ENCODE measurements at places on chromosomes 12 and 14. TPM values are rescaled to one million over a fixed set of nuclear protein-coding genes. Genes with fewer than 3 reads are reported as not detected.

The HOTAIR gene
- total RNA-seq = not detected

The SLC10A1 gene
- not detected for total RNA-seq

GRCh38 chr12:6295094-6295811 lies 15.2 kb upstream of the PLEKHG6 start:
- DNase-seq = no peak
- H3K36me3 ChIP-seq = no peaks in the 10 kb centered on the region
- no peak overlapping the region for H3K27ac ChIP-seq
- H3K4me3 ChIP-seq = no peak overlapping the region
- no peaks in the 10 kb centered on the region for H3K4me1 ChIP-seq

DNA sequence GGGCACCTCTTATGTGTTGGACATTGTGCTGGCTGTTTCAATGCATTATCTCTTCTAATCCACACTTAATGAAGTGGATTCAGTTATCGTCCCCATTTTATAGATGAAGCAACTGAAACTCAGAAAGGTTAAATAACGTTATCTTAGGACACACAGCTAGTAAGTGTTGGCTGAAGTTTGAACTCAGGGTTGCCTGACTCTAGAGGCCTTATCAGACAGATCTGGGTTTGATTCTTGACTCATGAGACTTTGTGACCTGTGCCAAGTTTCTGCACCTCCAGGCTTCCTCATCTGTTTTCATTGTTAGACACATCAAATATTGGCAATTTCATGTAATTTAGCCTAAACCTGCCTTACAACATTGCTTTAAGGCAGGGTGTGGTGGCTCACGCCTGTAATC lies 18.2 kb upstream of the IRF2BPL start:
- H3K27ac ChIP-seq = no peak overlapping the region
- H3K27me3 ChIP-seq = no peaks in the 10 kb centered on the region
- no peak for DNase-seq
- H3K36me3 ChIP-seq = no peaks in the 10 kb centered on the region

- no peak overlapping the region for H3K4me3 ChIP-seq
- no peak for DNase-seq
- H3K27me3 ChIP-seq = no peaks in the 10 kb centered on the region
Measured at GRCh38 chr12:31215518-31216232, 110.3 kb downstream of the SINHCAF start.

DNA sequence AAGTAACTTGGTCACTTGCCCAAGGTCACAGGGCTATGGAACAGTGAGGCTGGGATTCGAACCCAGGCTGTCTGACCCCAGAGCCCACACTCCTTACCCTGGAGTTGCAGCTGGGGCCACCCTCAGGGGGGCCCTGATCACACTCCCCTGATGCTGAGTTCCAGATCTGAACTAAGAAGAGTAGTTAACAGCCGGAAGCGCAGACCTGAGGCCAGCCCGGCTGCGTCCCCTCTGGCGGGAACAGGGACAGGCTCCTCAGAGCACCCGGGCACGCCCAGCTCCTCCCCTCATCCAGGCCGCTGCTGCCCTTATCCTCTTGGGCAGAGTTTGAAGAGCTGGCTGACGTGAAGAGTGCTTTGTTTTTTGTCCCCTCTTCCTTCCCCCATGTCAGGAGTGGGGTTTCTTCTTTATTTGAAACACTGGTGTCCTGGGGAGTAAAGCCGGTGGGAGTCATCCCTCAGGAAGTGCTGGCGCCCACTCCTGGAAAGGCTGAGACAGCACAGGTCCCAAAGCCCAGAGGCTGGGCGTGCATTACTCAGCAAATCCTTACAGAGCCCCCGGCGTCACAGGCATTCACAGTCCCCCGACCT lies 8.7 kb downstream of the PHB2 start:
- H3K36me3 ChIP-seq = peaks cover 36% of the 10 kb centered on the region
- H3K4me3 ChIP-seq = peak overlapping the region; percentile 19
- H3K4me1 ChIP-seq = peaks cover 81% of the 10 kb centered on the region
- no peak for DNase-seq
- H3K27me3 ChIP-seq = no peaks in the 10 kb centered on the region

All from CD4-positive, alpha-beta memory T cell (primary cell).